ENCODE measurements at places on chromosomes 16 and 17.

- DNase-seq, result peak; percentile 18
Measured at GRCh38 chr17:63439687-63440086, 6.4 kb downstream of the CYB561 start.

- no peak for DNase-seq
Measured at GRCh38 chr17:71349908-71350600, 770.8 kb upstream of the SOX9 start.

- DNase-seq, result peak; percentile 94
Measured at GRCh38 chr17:19728084-19728495, 11.7 kb upstream of the SLC47A2 start.

DNA sequence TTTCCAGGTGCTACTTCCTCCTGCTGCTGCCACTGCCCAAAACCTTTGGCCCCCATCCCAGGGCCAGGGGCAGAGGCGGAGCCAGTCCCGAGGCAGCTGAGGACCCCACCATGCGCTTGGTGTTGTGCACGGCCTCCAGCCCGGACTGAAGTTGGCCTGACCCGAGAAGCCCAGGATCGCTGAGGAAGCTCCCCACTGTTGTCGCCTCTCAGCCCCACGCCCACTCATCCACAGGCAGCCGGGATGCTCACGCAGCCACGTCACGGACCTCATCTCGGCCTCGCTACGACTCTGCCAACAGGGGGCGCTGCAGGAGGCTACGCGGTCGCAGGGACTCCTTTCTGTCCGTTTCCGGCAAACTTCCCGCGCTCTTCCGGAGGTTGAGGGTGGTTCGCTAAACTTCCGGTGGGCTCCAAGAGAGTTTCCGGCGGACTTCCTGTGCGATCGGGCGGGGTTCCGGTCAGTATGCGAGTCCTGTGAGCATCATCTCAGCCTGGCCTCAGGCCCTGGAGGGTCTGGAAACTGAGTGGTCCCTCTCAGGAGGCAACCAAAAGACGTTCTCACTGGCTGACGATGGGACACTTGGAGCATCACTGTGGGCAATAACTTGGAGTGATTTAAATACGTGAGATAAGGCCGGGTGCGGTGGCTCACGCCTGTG is 12.4 kb downstream of the ZG16B start:
- peak; percentile 34 for DNase-seq

GRCh38 chr16:22781480-22781879 is 32.5 kb upstream of the HS3ST2 start:
- no peak for DNase-seq

GRCh38 chr17:73984941-73985340 is 218.5 kb upstream of the RPL38 start:
- no peak for DNase-seq

DNA sequence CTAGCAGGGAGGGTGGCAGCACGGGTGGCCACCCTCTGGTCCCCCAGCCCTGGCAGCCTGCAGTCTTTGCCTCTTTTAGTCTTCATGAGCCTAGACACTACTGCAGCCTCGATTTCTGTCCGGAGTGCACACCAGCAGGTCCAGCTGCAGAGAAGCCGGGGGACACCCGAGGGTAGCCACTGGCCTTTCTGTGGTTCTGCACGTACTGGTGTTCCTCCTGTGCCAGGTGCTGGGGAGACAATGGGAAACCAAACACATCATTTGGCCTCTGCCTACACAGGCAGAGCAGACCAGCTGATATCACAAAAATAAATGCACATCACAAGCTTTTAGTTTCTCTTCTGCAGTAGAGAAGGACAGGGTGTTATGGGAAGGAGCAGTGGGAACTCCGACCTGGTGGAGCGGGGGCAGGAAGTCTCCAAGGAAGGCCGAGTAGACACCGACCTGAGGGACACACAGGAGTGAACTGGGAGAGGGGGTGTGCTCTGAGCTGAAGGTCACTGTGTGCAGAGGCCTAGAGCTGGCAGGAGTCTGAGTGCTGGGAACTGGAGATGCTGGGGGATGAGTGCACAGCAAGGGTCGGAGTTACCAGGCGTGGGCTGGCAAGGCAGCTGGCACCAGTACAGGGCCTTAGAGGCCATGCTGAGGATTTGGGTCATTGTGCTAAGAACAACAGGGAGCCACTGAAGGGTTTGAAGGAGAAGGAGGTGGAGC is 23.1 kb downstream of the GPT2 start:
- no peak for DNase-seq

- DNase-seq, result no peak
Measured at GRCh38 chr16:49349446-49350168, 24.0 kb upstream of the C16orf78 start.

DNA sequence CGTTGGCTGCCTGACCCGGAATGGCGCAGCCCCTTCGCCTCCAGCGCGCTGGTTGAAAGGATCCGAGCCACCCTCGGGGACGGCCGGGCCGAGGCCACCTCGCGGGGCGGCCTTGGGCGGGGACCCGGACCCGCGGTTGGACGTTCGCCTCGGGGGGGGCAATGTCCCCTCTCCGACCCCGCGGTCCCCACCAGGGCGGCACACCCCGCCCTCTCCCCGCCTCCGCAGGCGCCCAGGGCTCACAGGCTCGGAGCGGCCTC is 1.0 kb upstream of the SOX8 start:
- peak; percentile 16 for DNase-seq

GRCh38 chr17:82961366-82962162 is 117.8 kb upstream of the METRNL start:
- no peak for DNase-seq

- DNase-seq, result no peak
Measured at GRCh38 chr17:7794075-7794663, 39.8 kb upstream of the KDM6B start.

GRCh38 chr16:68636818-68637217 is 8.3 kb upstream of the CDH3 start:
- no peak for DNase-seq

DNA sequence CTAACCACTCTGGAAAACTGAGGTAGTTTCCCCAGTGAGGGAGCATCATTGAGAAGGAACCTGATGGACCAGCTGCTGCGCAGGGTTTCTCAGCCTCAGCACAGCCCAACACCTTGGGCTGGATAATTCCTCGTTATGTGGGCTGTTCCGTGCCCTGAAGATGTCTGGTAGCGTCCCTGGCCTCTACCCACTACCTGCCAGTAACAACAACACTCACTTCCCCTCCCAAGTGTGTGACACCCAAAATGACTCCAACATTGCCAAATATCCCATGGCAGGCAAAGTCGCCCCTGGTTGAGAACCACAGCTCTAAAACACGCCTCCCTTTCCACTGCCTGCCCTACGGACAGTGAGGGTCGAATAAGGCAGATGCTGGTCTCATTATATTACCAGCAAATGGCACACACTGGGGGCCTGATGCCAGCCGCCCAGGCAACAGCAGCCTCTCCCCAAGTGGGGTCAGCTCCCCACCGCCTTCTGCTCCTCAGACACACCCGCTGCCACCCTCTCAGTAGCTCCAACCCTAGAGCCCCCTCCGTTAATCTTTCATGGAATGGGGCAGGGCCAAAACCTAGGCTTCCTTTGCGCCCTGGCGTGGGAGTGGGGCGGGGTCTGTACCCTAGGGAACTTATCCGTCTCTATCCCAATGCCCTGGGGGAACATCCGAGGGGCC is 1.0 kb downstream of the RHBDF2 start:
- no peak for DNase-seq

- no peak for DNase-seq
Measured at GRCh38 chr16:20957153-20957552, 56.6 kb downstream of the LYRM1 start.

- no peak for DNase-seq
Measured at GRCh38 chr16:47834485-47835024, 321.2 kb downstream of the ABCC12 start.

DNA sequence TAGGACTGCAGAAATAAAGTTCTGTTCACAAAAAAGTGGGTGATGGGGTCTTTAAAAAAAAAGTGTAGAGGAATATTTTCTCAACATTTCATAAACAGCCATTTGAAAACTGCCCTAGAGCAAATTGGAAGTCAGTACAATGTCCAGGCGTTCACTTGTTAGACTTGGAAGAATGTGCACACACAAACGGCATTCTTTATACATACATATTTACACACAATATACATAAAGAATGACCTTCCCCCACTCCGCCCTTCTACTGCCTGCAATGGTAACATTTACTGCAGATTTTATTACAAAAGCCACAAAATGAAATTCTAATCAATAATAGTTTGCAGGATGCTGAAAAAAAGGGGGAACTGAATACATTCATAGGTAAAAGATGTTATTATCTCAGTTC is 103.4 kb upstream of the TOX3 start:
- DNase-seq, result no peak

- DNase-seq, result no peak
Measured at GRCh38 chr16:86462334-86463084, 47.8 kb upstream of the FOXF1 start.

DNA sequence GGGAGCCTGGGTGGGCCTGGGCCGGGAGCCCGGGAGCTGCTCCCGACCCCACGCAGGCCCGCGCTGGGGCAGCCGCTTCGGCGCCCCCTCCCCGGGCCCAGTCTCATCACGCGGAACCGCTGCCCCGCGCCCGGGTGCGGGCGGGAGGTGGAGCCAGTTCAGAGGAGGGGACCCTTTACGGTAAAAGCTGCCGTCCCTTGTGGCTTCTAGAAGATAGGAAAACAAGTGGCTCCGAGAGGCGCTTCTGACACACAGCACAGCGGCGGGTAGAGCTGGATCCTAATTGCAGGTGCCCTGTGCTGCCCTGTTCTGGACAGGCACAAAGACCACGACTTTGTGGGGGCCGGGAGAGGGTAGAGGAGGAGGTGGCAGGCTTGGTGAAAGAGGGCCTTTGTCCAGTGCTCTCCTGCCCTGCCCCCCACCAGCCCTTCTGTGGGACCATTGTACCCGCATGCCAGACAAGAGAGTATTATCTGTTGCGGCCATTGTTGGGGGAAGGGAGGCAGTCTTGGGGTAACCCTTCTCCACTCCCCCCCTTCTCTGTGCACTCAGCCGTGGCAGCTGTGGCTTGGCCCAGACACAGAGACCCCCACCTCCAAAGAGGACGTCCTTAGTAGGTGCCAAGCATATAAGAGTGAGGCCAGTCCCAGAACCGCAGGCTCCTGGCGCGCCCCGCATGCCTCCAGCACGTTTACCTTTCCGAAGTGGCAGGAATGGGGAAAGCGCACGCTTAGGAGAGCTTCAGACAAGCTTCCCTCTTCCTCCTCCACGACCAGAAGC is 736 bp downstream of the CNP start:
- peak; percentile 9 for DNase-seq

DNA sequence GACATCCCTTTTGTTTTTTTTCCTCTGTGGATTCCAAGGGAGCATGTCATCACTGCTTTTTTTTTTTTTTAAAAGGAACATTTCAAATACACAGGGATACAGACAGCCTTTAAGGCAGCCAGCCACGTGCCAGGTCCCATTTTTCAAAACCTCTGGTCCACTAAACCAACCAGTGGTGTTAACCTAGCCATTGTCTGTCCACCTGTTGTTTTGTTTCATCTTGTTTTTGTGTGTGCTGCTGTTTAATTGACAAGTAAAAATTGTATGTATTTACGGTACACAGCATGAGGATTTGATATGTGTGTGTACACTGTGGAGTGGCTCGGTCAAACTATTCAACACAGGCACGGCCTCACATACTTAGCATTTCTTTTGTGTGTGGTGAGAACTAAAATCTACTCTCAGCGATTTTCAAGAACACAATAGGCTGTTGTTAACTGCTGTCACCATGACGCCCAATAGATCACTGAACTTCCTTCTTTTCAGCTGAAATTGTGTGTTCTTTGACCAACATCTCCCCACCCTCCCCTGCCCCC is 19.2 kb downstream of the TMEM114 start:
- DNase-seq, result peak; percentile 48

DNA sequence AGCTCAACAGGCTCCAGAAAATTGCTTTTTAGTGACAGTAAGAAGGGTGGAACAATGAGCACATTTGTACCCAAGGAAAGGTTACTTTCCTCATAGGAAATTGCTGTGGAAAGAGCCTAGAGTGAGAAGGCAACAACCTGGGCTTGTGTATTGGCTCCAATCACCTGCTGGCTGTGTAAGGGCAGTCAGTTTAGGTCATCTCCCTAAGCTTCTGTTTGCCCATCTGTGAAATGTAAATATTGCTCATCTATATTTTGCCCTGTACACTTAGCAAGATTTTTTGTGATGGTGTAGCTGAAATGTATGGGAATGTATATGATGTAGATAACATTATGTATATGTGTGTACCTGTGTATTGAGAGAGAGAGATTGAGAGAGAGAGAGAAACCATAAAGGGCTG is 225.2 kb upstream of the MPHOSPH6 start:
- DNase-seq, result no peak

GRCh38 chr17:7041607-7042500 is 2.0 kb downstream of the SLC16A11 start:
- no peak for DNase-seq

GRCh38 chr16:70433458-70434103 is 5.3 kb downstream of the ST3GAL2 start:
- peak; percentile 59 for DNase-seq

GRCh38 chr17:57210972-57211411 is 45.3 kb upstream of the MSI2 start:
- DNase-seq, result no peak

DNA sequence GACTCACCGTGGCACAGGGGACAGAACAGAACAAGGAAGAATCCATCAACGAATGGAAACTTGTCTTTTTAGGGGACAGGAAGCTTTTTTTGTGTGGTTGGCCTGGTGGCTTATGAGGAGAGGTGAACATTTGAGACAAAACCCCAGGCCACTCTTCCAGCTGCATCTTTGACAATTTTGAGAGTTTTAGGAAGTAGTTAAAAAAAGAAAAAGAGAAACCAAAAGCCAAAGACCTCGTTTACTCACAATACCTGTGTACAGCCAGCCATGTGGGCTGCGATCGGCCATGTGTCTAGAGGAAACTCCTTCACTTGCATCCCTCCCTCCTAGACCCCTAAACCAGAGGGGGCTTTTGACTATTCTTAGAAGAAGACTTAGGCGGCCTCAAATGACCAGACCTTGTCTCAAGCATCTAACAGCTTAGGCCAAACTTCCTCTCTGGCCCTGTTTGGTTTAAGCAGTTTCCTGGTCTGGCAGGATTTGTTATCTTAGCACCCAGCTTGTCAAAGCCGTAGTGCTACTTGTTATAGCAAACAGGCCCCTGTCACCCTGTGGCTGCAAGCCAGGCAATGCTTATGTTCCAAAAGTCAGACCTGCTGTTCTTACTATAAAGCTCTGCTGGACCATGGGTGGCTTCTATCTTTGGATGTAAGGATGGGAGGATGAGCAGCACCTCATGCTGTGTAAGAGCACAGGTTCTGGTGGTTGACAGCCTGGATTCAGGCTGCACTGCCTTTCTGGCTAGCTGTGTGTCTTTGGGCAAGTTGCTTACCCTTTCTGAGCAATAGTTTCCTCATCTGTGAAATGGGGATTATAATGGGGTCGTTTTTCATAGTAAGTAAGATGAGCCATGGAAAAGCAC is 17.7 kb downstream of the KSR1 start:
- no peak for DNase-seq

- no peak for DNase-seq
Measured at GRCh38 chr17:76682296-76682695, 28.5 kb downstream of the MXRA7 start.

Measured in adipocyte (in vitro differentiated cells).